GM04503 (cell line): ENCODE measurements at places on chromosomes 13 and 19.

GRCh38 chr13:49586717-49587116 is 1.4 kb upstream of the RCBTB1 start:
- no peak for DNase-seq

GRCh38 chr13:49641801-49642291 is 13.5 kb downstream of the ARL11 start:
- DNase-seq, result peak; percentile 59

DNA sequence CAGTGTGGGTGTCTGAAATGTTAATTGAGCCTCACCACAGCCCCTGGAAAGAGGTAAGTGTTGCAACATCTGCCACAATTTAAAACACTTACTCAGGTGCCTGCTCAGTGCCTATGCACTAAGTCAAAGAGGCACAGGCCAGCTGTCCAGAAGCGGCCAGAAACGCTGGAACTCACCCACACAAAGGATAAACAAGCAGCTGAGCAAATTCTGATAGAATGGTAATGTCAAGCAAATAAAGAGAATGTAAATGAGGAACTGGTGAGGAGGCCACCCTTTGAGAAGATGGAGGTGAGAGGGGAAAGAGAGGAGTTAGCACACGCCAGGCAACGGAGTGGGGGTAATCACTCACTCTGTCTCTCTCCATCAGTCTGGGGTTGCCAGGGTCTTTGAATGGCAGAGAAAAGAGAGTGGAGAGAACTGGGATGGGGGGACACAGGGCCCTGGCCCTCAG is 67.7 kb upstream of the SERP2 start:
- no peak for DNase-seq

GRCh38 chr19:12652219-12652618 is 14.3 kb downstream of the MAN2B1 start:
- no peak for DNase-seq

- no peak for DNase-seq
Observed at GRCh38 chr13:48231080-48231479, 1.9 kb upstream of the ITM2B start.

DNA sequence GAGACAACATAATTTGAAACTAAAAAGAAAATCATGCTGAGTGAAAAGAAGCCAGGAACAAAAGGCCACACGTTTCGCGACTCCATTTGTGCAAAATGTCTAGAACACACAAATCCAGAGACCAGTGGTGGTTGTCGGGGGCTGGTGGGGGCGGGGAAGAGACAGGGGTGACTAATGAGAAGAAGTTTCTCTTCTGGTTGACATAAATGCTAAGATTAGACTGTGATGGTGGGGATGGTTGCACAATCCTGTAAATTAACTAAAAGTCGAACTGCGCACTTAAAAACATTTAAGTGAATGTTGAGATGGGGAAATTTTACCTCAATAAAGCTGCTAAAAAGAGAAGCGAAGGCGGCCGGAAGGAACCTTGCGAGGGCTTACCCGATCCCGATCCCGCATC is 7.1 kb downstream of the AKAP8 start:
- no peak for DNase-seq

DNA sequence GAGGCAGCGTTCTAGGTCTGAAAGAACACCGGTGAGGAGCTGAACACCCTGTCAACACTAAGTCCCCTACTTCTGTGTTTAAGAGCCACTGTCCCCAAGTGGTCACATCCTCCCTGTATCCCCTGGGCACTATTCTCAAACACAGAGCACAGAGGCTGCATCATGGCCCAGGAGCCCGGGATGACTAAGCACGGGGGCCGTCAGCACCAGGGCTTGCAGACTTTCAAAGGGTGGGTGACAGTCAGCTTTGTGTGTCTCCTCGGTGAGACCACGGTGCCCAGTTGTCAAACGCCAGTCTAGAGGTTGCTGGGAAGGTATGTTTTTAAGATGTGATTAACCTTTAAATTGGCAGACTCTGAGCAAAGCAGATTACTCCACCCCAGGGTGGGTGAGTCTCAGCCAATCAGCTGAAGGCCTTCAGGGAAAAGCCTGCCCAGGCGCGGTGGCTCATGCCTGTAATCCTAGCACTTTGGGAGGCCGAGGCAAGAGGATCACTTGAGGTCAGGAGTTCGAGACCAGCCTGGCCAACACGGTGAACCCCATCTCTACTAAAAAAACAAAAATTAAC is 8.0 kb downstream of the MAP2K2 start:
- no peak for DNase-seq

- no peak for DNase-seq
Observed at GRCh38 chr13:44403461-44404056, 29.9 kb downstream of the SERP2 start.

DNA sequence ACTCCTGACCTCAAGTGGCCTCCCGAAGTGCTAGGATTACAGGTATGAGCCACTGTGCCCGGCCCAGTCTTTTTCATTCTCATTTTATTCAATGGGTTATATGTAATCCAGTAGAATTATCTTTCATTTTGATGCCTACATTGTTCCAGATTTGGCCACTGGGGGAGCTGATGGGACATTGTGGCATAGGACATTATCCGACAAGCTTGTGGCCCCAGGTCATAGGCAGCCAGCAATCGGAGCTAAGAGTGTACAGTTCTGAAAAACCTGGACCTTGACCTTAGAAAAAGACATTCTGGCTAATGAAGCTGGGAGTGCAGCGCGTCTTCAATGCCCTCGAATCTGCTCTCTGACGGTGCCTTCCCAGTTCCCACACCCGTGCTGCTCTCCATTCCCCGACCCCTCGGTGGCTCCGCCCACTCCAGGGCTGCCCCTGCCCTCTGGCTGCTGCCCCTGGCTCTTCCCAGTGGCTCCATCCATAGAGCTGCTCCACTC is 108.7 kb downstream of the TEX29 start:
- peak; percentile 3 for DNase-seq

- no peak for DNase-seq
Observed at GRCh38 chr13:112776971-112777370, 87.1 kb downstream of the ATP11A start.

- no peak for DNase-seq
Observed at GRCh38 chr19:19420570-19421298, 15.3 kb downstream of the GATAD2A start.

GRCh38 chr19:20079476-20079875 is 1.7 kb downstream of the ZNF90 start:
- DNase-seq, result no peak

DNA sequence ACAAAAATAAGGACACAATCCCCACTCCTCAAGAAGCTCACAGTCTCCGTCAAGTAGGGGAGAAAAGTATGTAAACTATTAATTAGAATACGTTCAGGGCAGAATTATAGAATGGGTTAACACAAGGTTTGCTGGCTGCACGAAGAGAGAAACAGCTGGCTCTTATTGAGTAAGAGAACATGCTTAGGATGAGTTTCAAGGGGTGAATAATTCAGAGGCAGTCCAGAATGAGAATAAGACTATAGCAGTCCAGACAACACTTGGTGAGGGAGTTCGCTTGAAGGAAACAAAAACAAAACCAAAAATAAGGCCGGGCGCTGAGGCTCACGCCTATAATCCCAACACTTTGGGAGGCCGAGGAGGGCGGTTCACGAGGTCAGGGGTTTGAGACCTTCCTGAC is 61.9 kb downstream of the THSD1 start:
- DNase-seq, result no peak

GRCh38 chr13:72678312-72678711 is 49.1 kb downstream of the MZT1 start:
- no peak for DNase-seq

- DNase-seq, result no peak
Observed at GRCh38 chr19:57355916-57356315, 4.8 kb downstream of the ZNF304 start.

- no peak for DNase-seq
Observed at GRCh38 chr19:56258272-56258671, 14.3 kb upstream of the EDDM13 start.

DNA sequence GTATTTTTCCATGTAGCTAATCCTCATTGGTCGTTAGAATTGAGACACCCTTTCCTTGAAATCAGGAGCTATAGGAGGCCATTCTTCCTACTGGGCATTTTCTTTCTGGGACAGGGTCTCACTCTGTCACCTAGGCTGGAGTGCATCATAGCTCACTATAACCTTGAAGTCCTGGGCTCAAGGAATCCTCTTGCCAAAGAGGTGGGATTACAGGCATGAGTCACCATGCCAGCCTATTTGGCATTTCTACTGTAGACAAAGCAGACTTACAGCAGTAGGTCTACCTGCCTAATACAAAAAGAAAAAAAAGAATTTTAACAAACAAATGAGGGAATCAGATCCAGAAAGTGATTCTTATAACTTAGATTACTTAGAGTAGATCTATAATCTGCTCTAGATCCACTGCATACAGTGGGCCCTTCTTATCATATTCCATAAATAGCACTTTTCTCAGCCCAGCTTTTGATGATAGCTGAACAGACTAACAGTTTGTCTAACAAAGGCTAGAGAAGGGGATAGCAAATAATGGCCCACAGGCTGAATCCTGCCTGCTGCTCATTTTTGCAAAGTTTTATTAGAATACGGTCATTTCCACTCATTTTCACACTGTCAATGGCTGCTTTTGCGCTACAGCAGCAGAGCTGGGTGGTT is 36.7 kb upstream of the USPL1 start:
- no peak for DNase-seq

DNA sequence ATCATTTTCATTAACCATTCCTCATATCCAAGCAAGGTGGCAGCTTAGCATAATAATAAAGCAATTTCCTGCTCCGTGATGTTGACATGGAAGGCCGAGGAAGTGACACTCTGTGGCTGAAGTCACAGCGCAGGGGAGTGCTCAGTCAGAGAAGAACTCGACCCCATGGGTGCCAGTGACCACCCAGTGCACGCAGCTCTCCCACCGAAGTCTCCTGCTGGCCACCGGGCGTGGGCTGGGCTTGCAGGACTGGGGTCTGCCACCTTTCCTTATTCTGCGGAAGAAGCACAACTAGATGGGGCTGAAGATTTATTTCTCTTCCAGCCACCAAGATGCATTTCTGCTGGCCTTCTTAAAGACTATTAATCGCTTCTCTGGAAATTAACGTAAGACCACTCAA is 132.1 kb upstream of the SPACA7 start:
- DNase-seq, result no peak

DNA sequence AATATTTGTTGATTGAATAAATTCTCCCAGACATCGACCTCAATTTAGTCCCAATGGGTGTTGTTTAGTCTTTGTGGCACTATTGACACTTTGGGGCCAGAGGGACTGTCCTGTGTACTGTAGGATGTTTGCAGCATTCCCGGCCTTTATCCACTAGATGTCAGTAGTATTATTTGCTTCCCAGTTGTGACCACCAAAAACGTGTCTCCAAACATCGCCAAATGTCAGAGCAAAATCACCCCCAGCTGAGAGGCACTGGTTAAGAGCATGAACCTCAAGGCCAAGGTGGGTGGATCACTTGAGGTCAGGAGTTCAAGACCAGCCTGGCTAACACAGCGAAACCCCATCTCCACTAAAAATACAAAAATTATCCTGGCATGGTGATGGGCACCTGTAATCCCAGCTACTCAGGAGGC is 15.4 kb downstream of the NLRP12 start:
- DNase-seq, result peak; percentile 6

DNA sequence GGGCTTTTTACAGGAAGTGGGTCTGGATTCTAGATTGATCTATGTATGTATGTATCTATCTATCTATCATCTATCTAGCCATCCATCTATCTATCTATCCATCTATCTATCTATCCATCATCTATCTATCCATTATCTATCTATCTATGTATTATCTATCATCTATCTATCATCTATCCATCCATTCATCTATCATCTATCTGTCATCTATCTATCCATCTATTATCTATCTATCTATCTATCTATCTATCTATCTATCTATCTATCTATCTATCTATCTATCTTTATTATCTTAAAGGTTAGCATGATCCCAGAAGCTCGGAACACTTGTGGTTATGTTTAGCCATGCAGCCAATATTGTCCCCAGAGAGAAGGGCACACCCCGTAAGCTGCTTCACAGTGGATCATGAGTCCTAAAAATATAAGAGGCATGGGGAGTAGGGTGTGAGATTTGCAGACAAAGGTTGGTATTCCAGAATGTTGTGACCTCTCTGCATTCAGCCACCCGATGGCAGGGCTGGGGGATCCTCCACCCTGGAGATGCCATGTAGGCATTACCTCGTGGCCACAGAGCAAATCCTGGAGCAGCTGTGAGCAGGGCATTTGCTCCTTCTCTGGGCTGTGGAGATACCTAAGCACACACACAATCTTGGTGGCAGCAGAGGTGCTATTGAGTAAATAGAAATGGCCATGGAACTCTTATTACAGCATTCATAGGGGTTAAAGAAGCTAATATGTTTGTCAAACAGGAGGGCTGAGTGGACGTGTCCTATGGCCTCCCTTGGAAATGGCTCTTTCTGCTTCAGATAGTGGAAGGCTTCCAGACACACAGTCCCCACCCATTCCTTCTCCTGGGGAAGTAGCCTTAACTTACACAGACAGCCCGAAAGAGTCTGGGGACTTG is 310.0 kb upstream of the TSHZ3 start:
- no peak for DNase-seq

DNA sequence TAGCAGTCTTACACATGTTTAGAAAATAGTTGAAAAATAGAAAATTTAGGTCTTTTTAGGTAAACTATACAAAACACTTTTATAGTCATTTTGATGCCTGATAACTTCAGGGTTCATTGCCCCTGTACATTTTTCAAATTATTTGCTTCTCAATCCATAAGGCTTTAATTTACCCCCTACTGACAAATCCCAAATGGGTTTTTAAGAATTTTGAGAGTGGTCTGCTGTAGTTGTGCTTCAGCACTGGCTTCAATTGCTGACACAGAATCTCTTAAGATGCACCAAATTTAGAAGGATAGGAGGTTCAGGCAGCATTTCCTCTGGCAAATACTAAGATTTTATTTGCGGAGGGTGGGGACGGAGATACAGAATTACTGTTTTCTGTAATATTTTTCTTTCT is 89.4 kb downstream of the PCCA start:
- DNase-seq, result no peak

GRCh38 chr13:23770973-23771372 is 118.2 kb downstream of the MIPEP start:
- no peak for DNase-seq

- DNase-seq, result no peak
Observed at GRCh38 chr19:41420101-41420880, 6.9 kb downstream of the B3GNT8 start.

DNA sequence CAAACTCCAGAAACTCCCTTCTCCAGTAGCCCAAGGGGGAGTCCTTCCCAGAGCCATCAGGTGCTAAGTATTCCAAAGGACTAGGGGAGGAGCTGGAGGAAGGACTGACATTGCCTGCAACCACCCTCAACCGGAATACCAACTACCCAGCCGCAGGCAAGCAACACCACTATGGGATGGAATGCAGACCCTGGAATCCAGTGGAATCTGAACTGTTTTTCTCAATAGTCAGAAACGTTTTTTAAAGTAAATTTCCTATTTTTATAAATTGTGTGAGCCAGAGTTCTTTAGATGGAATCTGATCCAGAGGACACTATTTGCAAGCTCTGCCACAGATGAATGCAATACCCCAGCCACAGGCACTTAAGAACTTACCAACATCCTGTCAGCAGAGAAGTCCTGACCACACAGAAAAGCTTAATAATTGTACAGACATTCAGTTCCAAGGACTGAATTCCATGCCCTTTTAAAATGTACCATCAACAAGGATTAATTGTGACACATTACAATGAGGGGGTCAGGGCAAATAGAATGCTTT is 92.1 kb downstream of the USP12 start:
- peak; percentile 71 for DNase-seq
